ENCODE measurements at places on chromosomes 12 and 14.

GRCh38 chr12:115794659-115795081 lies 482.8 kb downstream of the MED13L start:
- DNase-seq = no peak

- DNase-seq = no peak
These were observed 36.9 kb downstream of the MAPK1IP1L start for GRCh38 chr14:55088356-55088755.

DNA sequence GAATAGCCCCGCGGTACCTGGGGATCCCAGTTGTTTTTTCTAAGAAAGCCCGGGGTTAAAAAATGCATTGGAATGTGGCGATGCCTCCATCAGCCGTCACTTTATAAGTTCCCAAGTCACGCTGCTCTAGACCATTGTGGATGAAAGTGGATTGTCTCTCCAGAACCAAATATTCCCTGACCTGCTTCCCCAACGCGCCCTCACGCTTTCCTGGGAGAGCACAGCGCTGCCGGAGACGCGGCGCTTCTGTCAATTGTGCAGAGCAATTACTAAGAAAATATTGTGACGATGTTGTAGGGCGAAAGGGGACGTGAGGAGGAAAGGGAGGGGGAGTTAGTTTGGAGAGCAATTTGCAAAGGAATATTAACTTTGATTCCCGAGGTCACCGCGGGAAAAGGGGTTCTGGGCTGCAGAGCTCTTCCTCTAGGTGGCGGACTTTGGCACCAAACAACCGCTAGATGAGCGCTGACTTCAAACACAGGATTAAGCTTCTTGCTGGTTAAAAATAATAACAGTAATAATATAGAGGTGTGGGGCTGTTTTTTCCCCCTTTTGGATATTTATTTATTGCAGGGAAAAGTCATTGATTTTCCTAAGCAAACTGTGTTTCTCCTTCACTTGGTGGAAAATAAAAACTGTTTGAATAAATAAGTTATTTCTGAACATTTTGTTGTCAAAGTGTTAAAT lies 9.6 kb upstream of the FOXG1 start:
- DNase-seq = no peak

DNA sequence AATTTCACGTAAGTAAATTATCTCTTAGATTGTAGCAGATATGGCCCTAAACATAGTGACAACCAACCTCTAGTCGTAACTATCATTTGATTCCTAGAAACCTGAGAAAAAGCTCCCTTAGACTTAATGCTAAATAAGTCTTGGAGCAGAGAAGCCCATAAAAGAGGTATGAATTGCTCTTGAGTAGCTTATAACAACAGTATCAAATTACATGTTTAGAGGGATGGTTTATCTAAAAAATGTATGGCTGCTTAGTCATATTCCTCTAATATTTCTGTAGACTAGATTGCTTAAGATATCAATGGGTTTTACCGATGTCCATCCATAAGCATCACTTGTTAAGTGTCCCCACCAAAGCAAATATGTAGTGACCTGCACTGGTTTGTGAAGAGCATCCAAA lies 259.7 kb downstream of the NELL2 start:
- no peak for DNase-seq

DNA sequence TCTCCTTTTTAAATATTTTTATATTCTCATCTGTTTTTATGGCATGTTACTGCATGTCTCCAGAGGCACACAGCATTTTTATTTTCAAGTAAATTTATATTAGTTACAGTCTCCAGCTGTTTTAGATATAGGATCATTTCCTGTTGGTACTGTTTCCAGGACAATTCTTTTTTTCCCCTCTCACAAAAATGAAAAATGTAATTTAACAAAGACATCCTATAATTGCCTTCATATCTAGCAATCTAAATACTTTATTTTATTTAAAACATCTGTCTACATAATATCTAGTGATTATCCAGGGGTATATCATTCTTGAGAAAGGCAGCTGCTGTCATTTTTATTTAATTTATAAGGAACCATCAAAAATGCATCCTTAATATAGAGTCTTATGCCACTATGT lies 272.4 kb upstream of the NPAS3 start:
- DNase-seq = no peak

DNA sequence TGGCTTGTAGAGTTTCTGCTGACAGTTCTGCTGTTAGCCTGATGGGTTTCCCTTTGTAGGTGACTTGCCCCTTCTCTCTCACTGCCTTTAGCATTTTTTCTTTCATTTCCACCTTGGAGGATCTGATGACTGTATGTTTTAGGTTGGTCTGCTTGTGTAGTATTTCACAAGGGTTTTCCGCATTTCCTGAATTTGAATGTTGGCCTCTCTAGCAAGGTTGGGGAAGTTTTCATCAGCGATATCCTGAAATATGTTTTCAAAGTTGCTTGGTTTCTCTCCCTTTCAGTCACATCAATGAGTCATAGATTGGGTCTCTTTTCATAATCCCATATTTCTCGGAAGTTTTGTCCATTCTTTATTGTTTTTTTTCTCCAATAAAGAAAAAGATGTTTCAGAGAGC lies 11.4 kb downstream of the NOPCHAP1 start:
- no peak for DNase-seq

DNA sequence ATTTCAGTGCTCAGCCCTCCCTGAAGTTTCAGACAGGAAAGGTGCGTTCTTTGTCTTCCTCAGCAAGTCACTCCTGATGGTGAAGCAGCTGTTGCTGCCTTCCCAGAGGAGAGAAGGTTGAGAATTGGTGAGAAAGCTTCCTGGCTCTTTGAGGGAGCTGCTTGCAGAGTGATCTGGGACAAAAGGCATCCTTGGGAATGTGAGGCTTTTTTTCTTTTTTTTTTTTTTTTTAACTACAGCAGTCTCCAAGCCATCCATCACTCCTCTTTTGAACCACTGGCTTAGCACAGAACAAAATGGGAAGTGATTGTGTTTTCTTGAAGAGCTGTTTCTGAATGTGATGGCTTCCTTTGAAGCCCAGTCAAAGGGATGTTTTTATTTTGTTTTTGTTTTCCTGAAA lies 120.4 kb upstream of the LRIG3 start:
- no peak for DNase-seq

- no peak for DNase-seq
These were observed 682 bp downstream of the CREBL2 start for GRCh38 chr12:12612358-12612757.

- no peak for DNase-seq
These were observed 16.4 kb upstream of the NCOR2 start for GRCh38 chr12:124583854-124584253.

GRCh38 chr12:1220127-1221092 lies 229.4 kb downstream of the ERC1 start:
- peak; percentile 61 for DNase-seq

GRCh38 chr14:22780941-22781300 lies 14.4 kb downstream of the OXA1L start:
- DNase-seq = no peak

DNA sequence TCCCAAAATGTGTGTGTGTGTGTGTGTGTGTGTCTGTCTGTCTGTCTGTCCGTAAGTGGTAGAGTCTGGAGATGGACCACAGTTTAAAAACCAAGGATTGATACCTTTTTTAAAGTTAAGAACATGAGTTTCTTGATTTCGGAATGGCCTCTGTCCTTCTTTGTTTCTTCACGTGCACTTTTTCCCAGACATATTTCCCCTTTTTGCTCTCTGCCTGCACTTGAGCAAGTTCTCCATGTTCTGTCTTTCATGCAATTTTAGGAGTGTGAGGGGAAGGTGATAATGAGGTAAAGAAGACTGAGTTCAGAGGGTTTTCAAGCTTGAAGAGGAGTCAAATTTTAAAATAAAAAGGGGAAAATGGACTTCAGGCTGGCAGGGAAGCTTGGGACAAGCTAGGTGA lies 12.7 kb downstream of the OLR1 start:
- no peak for DNase-seq

- DNase-seq = no peak
These were observed 68.3 kb downstream of the SEC23A start for GRCh38 chr14:39034481-39035296.

DNA sequence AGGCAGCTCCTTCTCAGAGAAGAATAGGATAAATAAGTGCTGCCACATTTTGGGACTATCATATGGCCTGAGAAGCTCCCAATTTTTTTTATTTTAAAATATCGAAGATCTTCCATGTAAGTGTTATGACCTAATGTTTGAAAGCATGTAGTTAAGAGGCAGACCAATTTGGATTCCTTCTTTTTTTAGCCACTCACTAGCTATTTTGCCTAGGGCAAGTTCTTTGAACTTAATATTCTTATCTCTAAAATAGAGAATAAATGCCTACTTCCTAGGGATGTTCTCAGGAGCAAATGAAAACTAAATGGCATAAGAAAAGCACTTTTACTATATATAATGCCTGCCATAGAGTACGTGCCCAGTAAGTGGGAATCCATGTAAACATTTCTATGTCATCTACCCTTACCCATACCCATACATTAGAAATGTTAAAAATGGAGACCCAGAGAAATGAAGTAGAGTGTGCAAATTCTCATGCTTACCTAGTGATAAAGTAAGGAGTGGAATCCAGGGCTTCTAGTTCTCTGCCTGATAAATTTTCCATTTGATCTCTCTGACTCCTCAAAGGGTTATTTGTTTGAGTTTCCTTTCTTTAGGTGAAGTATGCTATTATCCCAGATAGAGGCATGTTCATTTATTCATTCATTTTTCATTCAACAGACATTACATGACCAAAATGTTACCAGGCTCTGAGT lies 148.3 kb downstream of the TGFB3 start:
- no peak for DNase-seq

DNA sequence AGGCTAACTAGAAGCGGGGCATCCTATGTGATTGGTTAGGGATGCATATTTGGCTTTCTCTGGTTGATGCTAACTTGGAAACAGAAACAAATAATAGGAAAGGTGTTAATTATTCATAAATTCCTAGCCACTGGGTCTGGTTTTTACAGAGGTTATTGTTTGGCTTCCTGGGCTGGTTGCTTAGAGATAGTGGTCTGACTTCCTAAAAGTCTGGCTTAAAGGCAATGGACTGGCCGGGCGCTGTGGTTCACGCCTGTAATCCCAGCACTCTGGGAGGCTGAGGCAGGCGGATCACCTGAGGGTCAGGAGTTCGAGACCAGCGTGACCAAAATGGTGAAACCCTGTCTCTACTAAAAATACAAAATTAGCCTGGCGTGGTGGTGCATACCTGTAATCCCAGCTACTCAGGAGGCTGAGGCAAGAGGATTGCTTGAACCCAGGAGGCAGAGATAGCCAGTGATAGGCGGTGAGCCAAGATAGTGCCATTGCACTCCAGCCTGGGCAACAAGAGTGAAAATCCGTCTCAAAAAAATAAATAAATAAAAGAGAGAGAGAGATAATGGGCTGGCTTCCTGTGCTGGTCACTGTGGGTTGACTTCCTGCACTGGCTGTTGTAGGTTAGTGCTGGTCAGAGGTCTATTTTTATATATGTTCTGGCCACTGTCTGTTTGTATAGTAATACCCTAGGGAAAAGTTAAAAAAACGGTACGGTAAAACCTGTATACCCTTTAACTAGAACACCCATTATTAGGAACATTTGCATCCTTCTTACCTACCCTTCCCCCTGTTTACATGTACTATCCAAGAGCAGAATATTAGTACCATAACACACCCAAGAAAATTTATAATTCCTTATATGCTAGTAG lies 24.1 kb downstream of the OR6S1 start:
- DNase-seq = no peak

- DNase-seq = no peak
These were observed 13.9 kb upstream of the HOXC13 start for GRCh38 chr12:53924521-53925405.

DNA sequence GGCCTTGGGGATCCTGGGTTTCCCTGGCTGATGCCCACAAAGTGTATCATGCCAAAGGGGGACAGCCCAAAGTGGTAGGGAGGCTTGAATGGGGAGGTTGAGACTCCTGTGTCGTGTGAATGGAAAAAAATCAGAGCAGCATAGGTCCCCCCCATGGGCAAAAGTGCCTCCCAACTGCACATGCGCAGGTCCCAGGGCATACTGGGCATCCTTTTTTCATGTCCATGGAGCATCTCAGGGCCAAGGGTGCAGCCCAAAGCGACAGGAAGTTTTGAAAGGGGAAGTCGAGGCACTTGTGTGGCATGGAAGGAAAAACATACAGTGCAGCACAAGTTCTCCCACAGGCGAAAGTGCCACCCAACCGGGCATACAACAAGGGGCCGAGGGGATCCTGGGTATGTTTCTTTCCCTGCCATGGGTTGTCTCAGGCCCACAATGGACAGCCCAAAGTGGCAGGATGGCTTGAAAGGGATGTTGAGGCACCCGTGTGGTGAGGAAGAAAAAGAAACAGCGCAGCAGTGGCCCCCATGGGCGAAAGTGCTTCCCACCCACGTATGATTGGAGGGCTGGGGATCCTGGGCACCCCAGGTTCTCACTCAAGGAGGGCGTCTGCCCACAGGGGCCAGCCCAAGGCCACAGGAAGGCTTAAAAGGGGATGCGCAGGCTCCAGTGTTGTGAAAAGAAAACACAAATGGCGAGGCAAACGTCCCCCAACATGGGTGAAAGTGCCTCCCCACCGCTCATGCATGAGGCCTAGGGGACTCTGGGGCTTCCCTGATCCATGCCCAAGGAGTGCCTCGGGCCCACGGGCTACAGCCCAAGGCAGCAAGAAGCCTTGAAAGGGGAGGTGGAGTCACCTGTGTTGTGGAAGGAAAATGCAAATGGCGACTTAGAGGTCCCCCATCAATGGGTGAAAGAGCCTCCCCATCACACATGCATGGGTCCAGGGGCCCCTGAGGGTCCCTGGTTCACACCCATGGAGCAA lies 573.7 kb downstream of the ALG10 start:
- DNase-seq = no peak

DNA sequence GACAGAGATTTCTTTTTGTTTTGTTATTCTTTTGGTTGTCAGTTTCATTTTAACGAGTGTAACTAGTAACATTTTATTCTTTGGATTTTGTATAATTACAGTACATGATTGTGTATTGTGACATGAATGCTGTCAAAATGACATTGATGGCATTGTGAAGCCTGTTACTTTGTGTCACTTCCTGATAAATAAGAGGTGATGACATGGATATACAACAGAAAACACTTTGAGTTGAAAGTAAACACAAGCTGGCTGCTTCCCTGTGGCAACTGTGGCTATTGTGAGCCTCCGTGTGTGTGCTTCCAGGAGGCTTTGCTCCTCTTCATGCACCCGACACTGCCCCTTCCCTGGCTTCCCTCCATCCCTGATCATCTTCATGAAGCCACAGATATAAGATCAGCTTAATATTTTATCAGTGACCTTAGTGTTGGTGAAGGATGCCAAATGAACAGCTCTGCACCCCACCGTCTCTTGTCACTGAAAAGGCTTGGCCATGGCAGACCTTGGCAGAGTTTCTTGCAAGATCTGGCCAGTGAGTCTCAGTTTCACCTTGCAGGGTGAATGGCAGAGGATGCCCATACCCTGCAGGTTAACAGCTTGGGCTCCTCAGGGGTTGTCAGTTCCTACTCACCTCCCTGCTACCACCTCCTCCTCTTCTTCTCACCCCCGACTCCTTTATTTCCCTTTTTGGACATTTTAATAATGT lies 191.9 kb downstream of the EPS8 start:
- no peak for DNase-seq

- no peak for DNase-seq
These were observed 945.8 kb downstream of the DIO2 start for GRCh38 chr14:79265366-79265946.

GRCh38 chr12:67786086-67786485 lies 137.5 kb downstream of the DYRK2 start:
- DNase-seq = no peak

- no peak for DNase-seq
These were observed 12.7 kb downstream of the BDKRB1 start for GRCh38 chr14:96268431-96269358.

All from NCI-H1417 treated with DMSO at 0.1 percent for 48 hours (cell line).